ENCODE measurements at places on chromosomes 2 and 18.

GRCh38 chr2:162127422-162127821 is 24.6 kb downstream of the GCG start:
- no peak for DNase-seq

- DNase-seq: no peak
These were observed 322.1 kb downstream of the CCDC85A start for GRCh38 chr2:56505885-56506284.

DNA sequence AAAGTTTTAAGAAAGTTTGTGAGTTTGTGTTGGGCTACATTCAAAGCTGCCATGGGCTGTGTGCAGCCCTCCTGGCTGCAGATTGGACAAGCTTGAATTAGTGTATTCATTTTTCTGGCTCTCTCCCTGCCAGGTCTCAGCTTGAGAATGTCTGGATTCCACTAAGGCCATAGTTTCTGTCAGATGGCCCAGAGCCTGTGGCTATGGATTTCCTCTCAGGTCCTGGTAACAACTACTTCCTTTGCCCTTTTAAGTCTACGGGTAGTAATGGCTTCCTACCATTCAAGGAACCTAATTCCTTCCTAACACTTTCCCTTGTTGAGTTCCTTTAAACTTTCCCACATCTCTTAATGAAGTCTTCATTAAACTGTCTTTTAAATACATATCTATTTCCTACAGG is 24.3 kb upstream of the PSMD14 start:
- no peak for DNase-seq

- DNase-seq: no peak
These were observed 26.5 kb upstream of the ERICH2 start for GRCh38 chr2:170743530-170744239.

DNA sequence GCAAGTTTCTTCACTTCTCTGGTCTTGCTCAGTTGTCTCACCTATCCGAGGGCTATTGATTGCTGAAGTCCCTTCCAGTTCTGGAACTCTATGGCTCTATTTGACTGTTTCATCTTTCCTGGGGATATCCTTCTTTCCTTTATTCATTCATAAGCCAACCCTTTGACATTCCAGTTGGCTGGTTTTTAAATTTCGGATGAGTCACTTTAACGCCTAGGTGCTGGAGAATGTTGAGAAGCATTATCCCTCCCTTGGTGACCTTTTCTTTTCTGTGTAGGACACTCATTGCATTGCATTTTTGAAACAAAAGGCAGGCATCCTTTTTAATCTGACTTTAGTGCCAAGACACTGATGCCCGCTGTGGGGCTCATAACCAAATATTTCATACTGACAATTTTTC is 307.1 kb downstream of the TSN start:
- no peak for DNase-seq

- DNase-seq: no peak
These were observed 494.7 kb downstream of the BCL11A start for GRCh38 chr2:60058781-60059180.

GRCh38 chr2:67936969-67937368 is 125.8 kb downstream of the C1D start:
- DNase-seq: no peak

GRCh38 chr2:45909677-45910191 is 258.3 kb downstream of the PRKCE start:
- no peak for DNase-seq

- no peak for DNase-seq
These were observed 111.6 kb downstream of the FAM210A start for GRCh38 chr18:13614641-13615288.

DNA sequence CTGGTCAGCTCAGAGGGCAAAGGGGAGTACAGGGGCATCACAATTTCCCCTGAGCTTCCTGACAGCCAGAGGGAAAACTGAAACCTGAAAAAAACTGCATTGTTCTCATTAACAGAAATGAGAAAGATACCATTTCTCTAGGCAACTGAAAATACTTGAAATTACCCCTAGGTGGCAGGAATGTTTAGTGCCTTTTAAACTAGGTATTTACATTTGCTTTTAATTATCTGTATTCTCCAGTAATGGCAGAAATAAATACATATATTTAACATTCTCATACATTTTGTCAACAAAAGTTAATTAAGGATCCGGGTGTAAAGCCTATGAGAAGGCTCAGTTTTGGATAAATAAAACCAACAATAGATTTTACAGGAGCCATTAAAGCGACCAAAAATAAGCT is 34.5 kb downstream of the RPL31 start:
- no peak for DNase-seq

- DNase-seq: no peak
These were observed 117.6 kb upstream of the OTOS start for GRCh38 chr2:240257940-240258580.

GRCh38 chr2:32825291-32825712 is 121.5 kb upstream of the LTBP1 start:
- DNase-seq: no peak

DNA sequence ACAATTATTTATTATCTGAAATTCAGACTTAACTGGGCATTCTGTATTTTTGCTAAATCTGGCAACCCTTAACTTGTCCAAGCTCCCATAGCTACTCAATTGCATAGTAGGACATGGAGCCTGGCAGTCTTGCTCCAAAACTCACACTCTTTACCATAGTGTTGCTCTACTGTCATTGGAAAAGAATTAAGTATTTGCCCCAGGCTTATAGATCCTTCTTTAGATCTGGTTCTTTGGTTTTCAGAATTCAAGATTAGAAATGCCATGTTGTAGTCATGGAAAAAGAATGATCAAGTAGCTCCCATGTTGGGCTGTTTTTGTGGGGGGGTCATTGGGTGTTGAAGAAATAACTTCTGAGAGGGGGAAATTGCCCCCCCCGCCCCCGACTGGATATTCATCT is 240.9 kb downstream of the WDPCP start:
- DNase-seq: no peak

- no peak for DNase-seq
These were observed 69.5 kb downstream of the IL1R2 start for GRCh38 chr2:102061286-102061699.

DNA sequence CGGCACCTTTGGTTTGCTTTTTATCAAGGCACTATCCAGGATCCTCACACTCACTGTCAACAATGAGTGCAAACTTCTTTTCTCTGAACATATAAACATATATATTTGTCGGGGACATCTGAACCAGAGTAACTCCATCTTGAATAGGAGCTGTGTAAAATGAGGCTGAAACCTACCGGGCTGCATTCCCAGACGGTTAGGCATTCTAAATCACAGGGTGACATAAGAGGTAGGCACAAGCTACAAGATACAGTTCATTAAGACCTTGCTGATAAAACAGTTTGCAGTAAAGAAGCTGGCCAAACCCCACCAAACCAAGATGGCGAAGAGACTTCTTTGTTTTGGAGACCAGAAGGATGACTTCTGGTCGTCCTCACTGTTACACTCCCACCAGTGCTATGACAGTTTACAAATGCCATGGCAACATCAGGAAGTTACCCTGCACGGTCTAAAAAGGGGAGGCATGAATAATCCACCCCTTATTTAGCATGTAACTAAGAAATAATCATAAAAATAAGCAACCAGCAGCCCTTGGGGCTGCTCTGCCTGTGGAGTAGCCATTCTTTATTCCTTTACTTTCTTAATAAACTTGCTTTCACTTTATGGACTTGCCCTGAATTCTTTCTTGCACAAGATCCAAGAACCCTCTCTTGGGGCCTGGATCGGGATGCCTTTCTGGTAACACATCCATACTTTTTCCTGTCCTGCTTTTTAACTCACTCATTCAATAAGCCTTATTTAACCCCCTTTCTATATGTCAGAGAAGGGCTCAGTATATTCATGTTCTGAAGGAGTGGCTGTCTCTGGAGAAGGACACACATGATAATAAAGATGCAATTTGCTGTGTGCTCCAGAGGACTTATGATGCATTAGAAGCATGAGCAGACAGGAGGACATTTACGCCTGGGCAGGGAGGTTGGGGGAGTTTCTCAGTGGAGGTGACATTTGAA is 65.4 kb downstream of the TACR1 start:
- DNase-seq: no peak

- no peak for DNase-seq
These were observed 15.4 kb upstream of the STAT4 start for GRCh38 chr2:191166111-191166755.

DNA sequence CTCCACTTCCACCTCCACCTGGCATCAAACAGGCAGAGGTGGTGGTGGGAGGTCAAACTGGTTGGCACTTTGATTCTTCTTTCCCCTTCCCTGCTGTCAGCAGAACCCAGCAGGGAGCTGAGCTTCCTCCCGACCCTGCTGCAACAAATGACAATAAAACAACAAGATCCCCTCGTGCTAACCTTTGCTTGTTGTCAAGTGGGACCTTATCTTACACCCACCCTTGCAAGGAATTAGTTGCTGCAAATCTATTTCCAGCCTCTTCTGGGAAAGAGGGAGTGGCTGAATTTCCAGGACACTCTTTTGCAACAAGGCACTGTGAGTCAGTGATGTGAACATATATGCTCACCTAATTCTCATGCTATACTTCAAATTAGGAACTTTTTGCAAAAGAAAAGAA is 655.1 kb downstream of the DSC3 start:
- no peak for DNase-seq

DNA sequence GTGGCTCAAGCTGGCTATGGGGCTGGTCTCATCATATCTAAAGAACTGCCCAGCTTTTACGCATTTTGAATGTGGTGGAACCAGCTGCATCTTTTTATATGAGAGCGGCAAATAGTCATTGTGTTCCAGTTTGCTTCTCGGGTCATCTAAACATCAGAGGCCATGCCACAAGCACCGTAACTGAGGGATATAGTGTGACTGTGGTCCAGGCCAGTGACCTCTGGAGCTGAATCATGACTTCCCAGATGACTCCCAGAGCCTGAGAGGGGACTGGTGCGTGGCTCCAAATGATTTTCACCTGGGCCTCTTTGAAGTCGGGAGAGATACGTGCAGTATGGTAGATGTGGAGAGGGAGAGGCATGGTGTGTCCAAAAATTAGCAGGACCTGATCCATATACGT is 271.0 kb downstream of the NEDD4L start:
- DNase-seq: no peak

- DNase-seq: no peak
These were observed 154.6 kb downstream of the THADA start for GRCh38 chr2:43441195-43441594.

- no peak for DNase-seq
These were observed 79.2 kb upstream of the EPC2 start for GRCh38 chr2:148565272-148565894.

GRCh38 chr18:57747809-57748680 is 55.1 kb downstream of the ATP8B1 start:
- DNase-seq: no peak

DNA sequence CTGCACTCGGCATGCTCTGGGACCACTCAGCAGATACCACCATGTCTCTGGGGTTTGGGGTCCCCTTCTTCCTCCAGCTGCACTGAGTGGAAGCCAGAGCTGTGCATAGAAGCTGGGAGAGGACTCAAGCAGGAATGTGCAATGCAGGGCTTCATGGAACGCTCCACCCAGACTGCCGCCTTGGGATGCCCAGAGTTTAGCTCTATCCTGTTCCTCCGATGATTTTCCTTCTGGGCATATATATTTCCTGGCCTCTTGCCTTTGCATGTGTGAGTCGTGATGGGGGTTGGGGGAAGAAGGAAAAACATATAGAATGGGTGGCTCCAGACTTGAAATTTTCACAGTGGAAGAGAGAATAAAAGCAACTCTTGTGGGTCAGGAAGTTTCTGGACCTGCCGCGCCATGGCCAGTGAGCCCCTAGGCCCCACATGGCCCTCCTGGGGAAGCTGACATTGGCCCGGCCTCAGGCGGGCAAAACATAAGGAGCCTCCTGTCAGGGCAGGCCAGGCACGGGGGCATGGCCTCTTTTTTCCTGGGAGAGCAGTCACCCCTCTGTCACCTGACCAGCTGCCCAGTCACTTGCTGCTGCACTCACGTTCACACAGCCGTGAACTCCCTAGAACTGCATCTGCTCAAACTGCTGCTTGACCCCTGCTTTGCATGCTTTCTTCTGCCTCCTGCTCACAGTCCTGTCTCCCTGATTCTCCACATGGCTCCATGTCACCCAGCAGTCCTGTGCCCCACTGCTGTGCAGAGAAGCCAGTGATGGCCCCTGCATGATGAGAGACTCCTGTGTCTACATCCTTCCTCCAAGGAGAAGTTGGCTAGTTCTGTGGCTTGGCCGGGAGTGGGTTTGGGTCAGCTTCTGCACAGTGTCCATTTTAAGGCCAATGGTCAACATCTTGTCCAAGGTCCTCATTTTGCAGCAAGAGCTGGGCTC is 197.8 kb downstream of the CTIF start:
- no peak for DNase-seq

DNA sequence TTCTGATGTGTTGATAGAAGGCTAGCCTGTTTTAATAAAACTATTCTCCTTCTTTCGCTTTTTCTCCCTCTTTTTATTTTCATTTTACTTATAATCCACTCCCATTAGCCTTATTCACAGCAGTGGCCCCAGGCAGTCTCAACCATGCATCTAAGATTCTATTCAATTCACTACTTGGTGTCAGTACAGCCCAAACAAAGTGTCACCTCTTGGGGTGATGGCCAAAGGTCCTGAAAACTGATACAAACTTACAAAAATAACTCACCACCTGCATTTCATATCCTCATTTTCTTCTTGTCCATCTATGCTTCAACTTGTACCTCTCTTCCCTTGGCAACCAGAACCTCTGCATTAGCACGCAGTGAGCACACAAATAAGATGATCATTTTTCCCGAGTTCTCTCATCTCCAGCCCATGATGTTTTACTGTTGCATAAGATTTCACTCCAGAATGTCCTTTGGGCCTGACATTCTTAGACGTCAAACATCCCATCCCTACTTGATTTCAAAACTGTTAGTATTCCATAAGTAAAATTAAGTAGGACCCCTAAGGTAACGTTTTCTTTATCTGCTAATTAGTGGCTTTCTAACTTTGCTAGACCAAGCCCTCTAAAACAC is 559.3 kb upstream of the TNP1 start:
- DNase-seq: no peak

DNA sequence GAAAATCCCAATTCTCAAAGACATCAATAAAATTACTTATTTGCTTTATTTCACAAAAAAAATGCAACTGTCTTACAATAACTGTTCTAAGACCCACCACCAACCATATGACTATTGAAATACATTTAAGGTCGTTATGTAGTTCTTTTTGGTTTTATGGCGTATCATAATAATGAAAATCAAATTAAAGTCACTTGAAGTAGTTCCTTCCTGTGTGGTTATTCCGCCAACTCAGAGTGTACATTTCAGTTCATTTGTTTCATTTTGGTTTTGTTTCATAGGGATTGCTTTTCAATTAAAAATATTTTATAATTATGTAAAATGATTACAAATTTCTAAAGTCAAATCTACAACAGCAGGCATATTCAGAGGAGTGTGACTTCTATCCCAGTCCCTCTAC is 45.9 kb upstream of the AAK1 start:
- DNase-seq: no peak

GRCh38 chr18:72161691-72162090 is 382.5 kb downstream of the CBLN2 start:
- DNase-seq: no peak

DNA sequence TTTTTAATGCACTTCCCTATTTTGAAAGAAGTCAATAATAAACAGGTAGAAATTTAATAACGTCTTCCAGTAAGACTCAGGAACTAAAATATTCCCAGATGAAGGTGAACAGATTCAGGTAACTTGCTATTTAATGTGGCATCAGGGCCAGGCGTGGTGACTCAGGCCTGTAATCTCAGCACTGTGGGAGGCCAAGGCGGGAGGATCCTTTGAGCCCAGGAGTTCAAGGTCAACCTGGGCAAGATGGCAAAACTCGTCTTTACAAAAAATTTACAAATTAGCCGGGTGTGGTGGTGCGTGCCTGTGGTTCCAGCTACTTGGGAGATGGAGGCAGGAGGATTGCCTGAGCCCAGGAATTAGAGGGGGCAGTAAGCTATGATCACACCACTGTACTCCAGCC is 81.8 kb downstream of the NXPH2 start:
- no peak for DNase-seq

- no peak for DNase-seq
These were observed 71.0 kb downstream of the GALNT14 start for GRCh38 chr2:31067259-31067658.
